ENCODE measurements at places on chromosomes 5 and 9. TPM values are rescaled to one million over a fixed set of nuclear protein-coding genes. Genes with fewer than 3 reads are reported as not detected.
A peak's percentile ranks its signal among the peaks of the same experiment; 100 is the strongest.

GRCh38 chr9:114742947-114743346 is 61.0 kb upstream of the TEX48 start:
- DNase-seq, result no peak

- no peak for DNase-seq
Measured at GRCh38 chr9:5910413-5911057, 19.8 kb downstream of the MLANA start.

DNA sequence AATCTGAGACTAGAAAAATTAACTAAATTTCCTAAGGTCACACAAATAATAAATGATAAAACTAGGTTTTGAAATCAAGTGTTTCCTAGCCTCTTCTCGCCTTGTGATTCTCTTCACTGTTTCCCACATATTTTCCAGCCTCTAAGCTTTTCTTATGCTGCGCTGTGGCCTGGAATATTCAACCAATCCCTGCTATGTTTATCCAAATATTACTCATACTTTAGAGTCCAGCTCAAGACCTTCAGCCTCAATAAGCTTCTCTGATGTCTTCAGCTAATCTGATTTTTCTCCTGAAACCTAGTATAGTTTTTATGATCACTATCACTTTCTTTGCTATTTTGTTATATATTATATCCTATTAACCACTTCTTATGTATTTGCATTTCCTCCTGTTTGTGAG is 303.1 kb upstream of the CDH6 start:
- DNase-seq, result no peak

DNA sequence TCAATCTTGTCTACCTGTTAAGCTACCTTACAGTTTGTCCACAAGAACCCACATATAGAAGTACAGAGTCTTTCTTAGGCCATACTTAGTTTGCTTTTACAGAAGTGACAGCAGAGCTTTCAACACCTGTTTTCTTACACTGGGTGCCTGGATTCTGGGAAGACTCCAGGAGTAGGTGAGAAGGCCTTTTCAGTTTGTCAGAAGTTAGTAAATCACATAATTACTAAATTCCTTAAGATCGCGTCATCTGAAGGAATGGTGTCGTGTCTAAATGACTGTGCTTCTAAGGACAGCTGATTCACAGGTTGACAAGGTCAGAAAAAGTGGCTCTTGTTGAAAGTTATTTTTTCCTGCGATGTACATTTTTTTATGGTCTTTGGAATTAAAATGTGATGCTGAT is 97.0 kb upstream of the FAM120A start:
- no peak for DNase-seq

DNA sequence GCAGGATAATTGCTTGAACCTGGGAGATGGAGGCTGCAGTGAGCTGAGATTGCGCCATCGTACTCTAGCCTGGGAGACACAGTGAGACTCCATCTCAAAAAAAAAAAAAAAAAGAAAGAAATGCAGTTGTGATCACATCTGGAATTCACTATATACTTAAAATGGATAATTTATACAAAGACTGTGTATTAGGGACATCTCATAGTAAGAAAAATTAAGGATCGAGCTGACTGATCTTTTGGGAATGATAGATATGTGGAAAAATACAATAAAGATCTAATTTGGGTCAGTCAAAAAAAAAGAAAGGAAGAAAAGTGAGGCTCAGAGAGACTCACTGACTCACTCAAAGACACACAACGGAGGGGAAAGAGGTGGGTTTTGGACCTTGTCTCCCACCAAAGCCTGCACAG is 73.2 kb upstream of the STXBP1 start:
- peak; percentile 69 for DNase-seq

DNA sequence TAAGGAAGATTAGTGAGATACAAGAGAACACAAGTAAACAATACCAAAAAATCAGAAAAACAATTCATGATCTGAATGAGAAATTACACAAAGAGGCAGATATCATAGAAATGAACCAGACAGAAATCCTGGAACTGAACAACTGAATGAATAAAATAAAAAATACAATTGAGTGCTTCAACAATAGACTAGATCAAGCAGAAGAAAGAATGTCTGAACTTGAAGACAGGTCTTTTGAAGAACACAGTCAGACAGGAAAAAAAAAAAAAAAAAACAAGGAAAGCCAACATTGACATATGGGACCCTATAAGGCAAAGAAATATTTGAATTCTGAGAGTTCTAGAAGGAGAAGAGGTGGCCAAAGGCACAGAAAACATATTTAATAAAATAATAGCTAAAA is 115.2 kb downstream of the ZDHHC21 start:
- DNase-seq, result no peak

GRCh38 chr5:148125641-148126040 is 42.7 kb upstream of the SPINK14 start:
- DNase-seq, result no peak

- no peak for DNase-seq
Measured at GRCh38 chr5:62268234-62268633, 37.8 kb upstream of the KIF2A start.

GRCh38 chr5:10995891-10996290 is 234.9 kb upstream of the DAP start:
- no peak for DNase-seq

DNA sequence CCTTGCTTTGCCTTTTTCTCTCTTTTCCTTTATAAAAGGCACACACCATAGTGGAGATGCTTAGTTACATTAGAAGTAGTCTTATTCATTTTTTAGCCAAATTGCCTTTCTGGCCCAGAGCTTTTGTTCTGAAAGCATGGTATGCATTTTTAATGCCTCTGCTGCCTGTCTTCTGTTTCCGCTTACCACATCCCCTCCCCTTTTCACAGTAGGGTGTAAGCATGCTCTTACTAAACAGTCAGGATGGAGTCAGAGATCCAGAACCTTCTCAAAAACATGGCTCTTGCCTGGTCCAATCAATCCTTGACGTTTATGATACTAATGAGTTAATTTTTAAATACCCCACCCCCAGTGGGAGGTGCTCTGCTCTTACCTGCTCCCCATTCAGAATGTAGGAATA is 22.5 kb downstream of the PPP3R2 start:
- DNase-seq, result no peak

GRCh38 chr9:70683841-70684240 is 269.4 kb upstream of the KLF9 start:
- no peak for DNase-seq

DNA sequence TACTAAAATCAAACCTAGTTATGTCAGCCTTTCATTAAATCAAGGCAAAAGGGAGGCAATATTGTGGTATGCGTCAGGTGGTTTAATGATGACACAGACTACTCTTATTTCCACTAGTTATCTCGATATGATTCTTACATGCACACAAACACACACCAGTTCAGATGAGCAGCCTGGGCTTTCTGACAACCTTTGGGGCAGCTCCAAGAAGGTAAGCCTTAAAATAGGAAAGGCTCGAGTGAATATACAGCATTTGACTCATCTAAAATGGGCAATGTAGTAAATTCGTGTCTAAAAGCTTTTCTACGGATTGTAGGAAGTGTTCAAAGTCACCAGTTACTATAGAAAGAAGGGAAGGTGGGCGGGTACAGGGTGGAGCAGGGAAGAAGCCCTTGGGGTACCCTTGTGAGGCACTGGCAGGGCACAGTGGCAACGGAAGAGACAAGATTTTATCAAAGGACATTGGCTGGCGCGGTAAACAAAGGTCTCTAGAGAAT is 1.9 kb downstream of the ANKH start:
- no peak for DNase-seq

- DNase-seq, result no peak
Measured at GRCh38 chr5:39835371-39835770, 410.6 kb upstream of the DAB2 start.

DNA sequence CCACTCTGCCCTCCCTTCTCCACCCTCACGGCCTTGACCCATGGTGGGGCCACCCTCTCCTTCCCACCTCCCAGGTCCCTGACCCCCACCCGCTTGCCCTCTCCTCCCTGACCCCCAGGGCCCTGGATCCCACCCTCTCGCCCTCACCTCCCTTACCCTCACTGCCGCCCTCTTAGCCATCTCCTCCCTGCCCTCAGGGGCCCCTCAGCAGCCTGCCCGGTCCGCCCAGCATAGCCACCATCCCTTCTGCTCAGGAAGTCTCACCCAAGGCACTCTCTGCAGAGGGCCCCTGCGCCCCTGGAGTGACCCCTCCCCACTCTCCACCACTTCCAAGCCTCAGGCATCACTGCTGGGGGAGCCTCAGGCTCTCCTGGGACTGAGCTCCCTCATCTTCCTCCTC is 66.3 kb downstream of the MRPL36 start:
- DNase-seq, result no peak

- peak; percentile 44 for DNase-seq
Measured at GRCh38 chr5:116859666-116860320, 285.2 kb upstream of the SEMA6A start.

DNA sequence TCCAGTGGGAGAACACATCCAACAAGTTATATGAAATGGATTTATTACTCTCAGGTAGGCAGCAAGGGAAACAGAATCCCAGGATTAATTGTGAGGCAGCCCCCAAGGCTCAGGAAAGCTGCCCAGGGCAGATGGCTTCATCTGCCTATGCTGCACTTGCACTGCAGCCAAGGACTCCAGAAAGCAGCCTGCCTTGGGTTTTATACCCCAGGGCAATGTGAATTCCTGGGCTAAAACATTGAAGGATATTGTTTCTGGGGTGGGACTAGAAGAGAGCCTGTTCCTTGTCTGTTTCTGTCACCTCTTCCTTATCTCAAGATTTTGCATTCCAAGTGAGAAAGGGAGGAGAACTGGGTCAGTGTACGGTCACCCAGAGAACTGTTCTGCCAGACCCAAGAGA is 8.8 kb upstream of the CCL27 start:
- DNase-seq, result no peak

DNA sequence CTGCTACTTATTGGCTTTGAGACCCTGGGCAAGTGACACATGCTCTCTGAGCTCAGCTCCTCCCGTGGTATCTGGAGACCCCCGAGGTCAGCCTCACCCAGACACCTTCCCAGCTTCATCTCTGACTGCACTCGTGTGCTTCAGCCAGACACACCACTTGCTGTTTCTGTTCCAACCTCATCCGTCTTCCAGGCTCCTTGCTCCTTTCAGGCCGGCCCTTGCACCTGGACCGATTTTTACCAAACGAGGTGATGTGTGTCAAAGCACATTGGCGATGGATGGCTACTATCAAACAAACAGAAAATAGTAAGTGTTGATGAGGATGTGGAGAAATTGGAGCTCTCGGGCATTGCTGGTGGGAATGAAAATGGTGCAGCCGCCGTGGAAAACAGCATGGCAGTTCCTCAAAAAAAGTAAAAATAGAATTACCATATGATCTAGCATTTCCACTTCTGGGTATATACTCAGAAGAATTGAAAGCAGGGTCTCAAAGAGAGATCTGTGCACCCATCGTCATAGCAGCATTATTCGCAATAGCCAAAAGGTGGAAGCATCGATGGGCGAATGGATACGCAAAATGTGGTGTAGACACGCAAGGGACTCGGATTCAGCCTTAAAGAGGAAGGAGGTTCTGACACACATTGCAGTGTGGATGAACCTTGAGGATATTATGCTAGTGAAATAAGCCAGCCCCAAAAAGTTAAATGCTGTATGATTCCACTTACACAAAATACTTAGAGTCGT is 96.1 kb upstream of the IER5L start:
- DNase-seq, result no peak

GRCh38 chr9:84103651-84104377 is 123.2 kb downstream of the RMI1 start:
- no peak for DNase-seq

DNA sequence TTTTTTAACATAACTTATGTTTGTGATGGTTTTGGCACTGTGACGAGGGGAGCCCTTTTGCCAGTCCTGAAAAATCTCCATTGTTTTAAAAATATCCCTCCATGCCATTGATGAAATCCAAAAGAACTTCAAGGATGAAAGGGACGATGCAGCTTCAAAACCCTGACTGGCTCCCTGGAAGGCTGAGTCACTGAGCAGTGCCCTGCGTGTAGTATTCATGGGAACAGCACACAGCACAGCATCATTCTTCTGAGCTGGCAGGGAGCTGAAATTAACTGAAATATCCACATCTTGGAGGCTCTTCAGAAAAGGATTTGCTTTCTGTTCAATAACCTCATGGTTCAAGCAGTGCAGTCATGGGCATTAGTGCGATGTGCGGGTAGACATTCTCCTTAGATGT is 29.7 kb downstream of the PDE4D start:
- DNase-seq, result no peak

- DNase-seq, result no peak
Measured at GRCh38 chr9:99116003-99116411, 11.1 kb downstream of the TGFBR1 start.

DNA sequence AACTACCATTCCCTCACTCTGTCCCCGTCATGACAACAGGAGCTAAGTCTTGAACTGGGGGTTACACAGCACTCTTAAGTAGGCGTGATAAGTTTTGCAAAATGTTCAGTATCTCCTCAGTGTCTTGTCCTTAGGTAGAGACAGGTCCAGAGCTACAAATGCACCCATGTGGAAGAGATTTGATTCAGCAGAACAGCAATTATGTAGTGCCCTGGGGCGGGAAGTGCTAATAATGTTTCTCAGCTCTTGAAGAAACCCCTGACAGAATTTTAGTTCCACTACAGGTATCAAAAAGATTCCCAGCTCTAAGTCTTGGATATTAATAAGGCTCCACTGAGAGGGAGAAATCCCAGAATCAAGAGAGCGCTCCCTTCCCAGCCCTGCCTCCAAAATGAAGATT is 49.6 kb downstream of the DCP2 start:
- DNase-seq, result no peak

DNA sequence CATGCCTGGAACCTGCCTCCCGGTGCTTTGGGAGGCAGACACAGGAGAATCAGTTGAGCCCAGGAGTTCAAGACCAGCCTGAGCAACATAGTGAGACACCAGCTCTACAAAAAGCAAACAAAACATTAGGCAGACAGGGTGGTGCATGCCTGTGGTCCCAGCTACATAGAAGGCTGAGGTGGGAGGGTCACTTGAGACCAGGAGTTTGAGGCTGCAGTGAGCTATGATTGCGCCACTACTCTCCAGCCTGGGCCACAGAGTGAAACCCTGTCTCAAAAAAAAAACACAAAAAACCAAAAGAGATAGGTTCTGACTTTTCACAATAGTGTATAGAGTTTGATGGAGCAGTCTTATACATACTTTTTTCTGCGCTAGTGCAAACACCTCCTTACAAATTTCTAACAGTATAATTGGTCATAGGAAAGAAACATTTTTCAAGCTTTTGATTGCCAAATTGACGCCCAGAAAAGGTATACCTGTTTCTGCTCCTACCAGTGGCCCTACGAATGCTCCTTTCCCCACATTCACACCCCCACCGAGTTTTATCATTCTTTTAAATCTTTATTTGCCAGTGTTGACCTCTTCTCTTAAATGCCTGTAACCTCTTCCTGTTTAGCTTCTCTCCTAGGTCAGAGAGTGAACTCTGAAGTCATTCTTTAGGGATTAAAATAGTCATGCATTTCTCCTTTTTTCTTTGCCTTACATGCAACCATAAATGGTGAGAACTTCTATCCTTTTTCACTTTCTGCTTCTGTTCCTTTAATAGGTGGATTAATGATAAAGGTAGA is 7.5 kb downstream of the DOCK8 start:
- DNase-seq, result no peak

Gene RASEF
- 0.67 TPM for polyA plus RNA-seq

Gene AIF1L
- polyA plus RNA-seq, result 30.1 TPM

Gene DBH
- 0.49 TPM for polyA plus RNA-seq

Gene OR1L1
- not detected for polyA plus RNA-seq

Gene WHRN
- 1.9 TPM for polyA plus RNA-seq

Gene CDH6
- 5.6 TPM for polyA plus RNA-seq

Gene PCDHB6
- polyA plus RNA-seq, result 2.5 TPM

Gene FABP6
- polyA plus RNA-seq, result not detected

Gene INSL4
- not detected for polyA plus RNA-seq
